ENCODE measurements at places on chromosomes 11 and 22.

GRCh38 chr11:119874660-119875238 is 145.7 kb upstream of the NECTIN1 start:
- no peak for DNase-seq

- DNase-seq, result no peak
Observed at GRCh38 chr22:29733362-29734201, 13.8 kb downstream of the CABP7 start.

- DNase-seq, result no peak
Observed at GRCh38 chr11:115333121-115333520, 171.1 kb downstream of the CADM1 start.

DNA sequence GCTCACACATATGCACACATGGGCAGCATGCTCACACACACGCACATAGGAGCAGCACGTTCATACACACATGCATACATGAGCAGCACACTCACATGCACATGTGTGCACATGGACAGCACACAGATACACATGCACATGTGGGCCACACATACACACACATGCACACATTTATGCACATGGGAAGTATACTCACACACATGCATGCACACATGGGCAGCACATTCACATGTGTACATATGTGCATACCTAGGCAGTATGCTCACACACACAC is 42.5 kb downstream of the RTN4R start:
- DNase-seq, result no peak

Measured in activated T-cell treated with anti-CD3 and anti-CD28 coated beads, Interleukin-2, amount 50 U/mL, for 72 hours (primary cell).